Nasal cavity respiratory epithelium epithelial cell of viscerocranial mucosa (primary cell): ENCODE measurements at places on chromosomes 6 and 20. TPM values are rescaled to one million over a fixed set of nuclear protein-coding genes. Genes with fewer than 3 reads are reported as not detected.

The TINAG gene
- not detected in 2 replicates for total RNA-seq

The LAMA5 gene
- total RNA-seq, result 50.9 and 289 TPM in 2 replicates

The SOX18 gene
- not detected in 2 replicates for total RNA-seq

The FERMT1 gene
- total RNA-seq, result 53.0 and 80.4 TPM in 2 replicates
